A549 treated with CORT108297 at 1 μM for 4 hours (cell line): ENCODE measurements at places on chromosomes 13 and 19. TPM values are rescaled to one million over a fixed set of nuclear protein-coding genes. Genes with fewer than 3 reads are reported as not detected.

The PROSER3 gene
- 23.1 to 33.0 TPM (median 27.3 TPM) in 5 replicates for total RNA-seq

The CCDC70 gene
- total RNA-seq: not detected in 5 replicates

The GAPDHS gene
- total RNA-seq: not detected in 5 replicates

The PCDH8 gene
- not detected in 5 replicates for total RNA-seq

The CALR3 gene
- total RNA-seq: not detected in 5 replicates

The GPR12 gene
- not detected in 5 replicates for total RNA-seq

The NMRK2 gene
- not detected in 5 replicates for total RNA-seq

The STOML3 gene
- not detected in 5 replicates for total RNA-seq

The CCDC169 gene
- total RNA-seq: 0.15 to 0.35 TPM (median 0.32 TPM) in 5 replicates

The ZNF135 gene
- not detected in 5 replicates for total RNA-seq

The ZNF180 gene
- 6.7 to 8.6 TPM (median 8.0 TPM) in 5 replicates for total RNA-seq

The UBE2L5 gene
- total RNA-seq: not detected in 5 replicates

The KCNRG gene
- 0.29 to 0.78 TPM (median 0.52 TPM) in 5 replicates for total RNA-seq

The ZNF383 gene
- 5.7 to 7.4 TPM (median 6.2 TPM) in 5 replicates for total RNA-seq

The KLK6 gene
- total RNA-seq: 0.16 to 0.50 TPM (median 0.23 TPM) in 5 replicates

The PLVAP gene
- not detected in 5 replicates for total RNA-seq

The EPSTI1 gene
- 0.02 to 0.29 TPM (median 0.03 TPM) in 4 of 5 replicates, not detected in the other for total RNA-seq

The ATP8A2 gene
- total RNA-seq: not detected in 5 replicates

The SIGLEC9 gene
- total RNA-seq: not detected in 5 replicates

The ANO8 gene
- total RNA-seq: 2.5 to 5.1 TPM (median 4.4 TPM) in 5 replicates

The ZNF790 gene
- 0.12 to 0.26 TPM (median 0.22 TPM) in 5 replicates for total RNA-seq

The IRGC gene
- total RNA-seq: not detected in 5 replicates

The HNRNPM gene
- total RNA-seq: 229 to 311 TPM (median 235 TPM) in 5 replicates

The NLRP13 gene
- 0.02 TPM in 1 of 5 replicates, not detected in the others for total RNA-seq

The ADAMTSL5 gene
- total RNA-seq: 2.7 to 4.4 TPM (median 3.3 TPM) in 5 replicates

The PRRG2 gene
- total RNA-seq: 0.45 to 1.1 TPM (median 0.81 TPM) in 5 replicates

The CRB3 gene
- total RNA-seq: 3.0 to 6.1 TPM (median 5.2 TPM) in 5 replicates

The FFAR2 gene
- total RNA-seq: 0.03 TPM in 1 of 5 replicates, not detected in the others

The DAND5 gene
- total RNA-seq: 0.03 to 0.08 TPM (median 0.06 TPM) in 5 replicates

The PEX11G gene
- 1.3 to 2.6 TPM (median 2.1 TPM) in 5 replicates for total RNA-seq

The GFY gene
- 0.14 to 0.27 TPM (median 0.18 TPM) in 5 replicates for total RNA-seq
